ENCODE measurements at places on chromosomes 2 and 18.
A peak's percentile ranks its signal among the peaks of the same experiment; 100 is the strongest.

GRCh38 chr2:210360412-210360811 lies 45.4 kb upstream of the MYL1 start:
- no peak for DNase-seq

DNA sequence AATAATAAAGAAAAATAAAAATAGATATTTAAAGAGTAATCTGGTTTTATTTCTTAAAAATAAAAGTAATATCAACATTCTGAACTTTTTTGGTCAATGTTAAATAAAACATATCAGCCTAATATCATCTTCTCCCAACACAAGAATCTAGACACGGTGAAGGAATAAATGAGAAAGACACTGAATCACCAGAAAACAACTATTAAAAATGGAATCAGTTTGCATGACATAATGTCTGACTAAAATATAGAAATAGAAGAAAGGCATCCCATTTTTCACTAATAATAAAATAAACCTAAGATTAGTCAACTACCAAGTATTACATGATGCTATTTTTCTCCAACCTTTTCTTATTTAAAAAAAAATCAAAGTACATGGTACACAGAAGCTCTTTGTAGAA lies 30.8 kb upstream of the TNFAIP6 start:
- DNase-seq, result no peak

DNA sequence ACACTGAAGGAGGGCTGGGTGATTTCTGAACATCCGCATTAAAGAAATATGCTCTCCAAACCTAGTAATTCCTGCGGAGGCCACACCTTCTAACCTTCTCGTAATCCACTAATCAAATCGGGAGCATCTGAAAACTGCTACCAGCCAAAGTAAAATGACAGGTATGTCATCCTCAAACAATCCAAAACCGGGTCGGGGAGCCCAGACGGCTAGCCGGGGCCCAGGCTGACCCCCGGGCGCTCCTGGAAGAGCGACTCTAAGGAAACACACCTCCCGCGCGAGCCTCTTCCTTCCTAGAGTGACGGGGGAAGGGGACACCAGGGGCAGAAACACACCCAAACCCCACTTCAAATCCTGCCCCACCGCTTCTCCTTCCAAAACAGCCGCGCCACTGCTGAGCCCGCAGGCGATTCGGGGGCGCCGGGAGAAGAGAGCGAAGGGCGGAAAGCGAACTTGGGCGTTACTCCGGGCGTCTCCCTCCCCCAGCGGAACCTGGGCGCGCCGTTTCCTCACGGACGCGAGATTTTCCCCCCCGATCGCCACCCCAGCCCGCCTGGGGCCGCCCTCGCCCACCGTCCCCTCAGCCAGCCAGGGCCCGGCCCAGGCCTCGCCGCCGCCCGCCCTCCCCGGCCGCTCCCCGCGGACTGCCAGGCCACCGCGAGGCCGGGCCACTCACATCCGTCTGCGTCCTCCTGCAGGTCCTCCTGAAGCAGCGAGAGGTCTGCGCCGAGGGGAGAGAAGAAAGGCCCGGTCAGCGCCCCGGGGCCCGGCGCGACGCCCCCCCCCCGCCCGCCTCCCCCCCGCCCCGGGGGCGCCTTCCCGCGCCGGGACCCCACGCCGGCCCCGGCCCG lies 584 bp downstream of the PPP4R1 start:
- DNase-seq, result peak; percentile 37

DNA sequence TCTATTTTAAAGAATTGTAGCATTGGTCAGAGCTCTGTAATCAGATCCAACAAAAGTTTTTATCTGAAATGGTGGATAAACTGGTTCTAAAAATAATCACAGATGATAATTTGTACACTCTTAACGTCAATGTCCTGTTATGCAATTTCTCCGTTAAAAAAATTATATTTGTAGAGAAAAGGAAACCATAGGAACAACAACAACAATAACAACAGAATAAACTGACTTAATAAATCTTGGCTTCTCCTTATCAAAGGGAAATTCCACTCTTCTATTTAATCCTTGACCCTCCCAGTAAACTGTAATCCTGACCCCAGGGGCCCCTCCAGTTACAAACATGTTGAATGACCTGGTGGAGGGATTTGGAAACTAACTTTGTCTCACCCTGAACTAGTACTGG lies 78.6 kb upstream of the ZFP36L2 start:
- DNase-seq, result no peak

GRCh38 chr18:79299711-79300110 lies 96.0 kb upstream of the NFATC1 start:
- DNase-seq, result no peak

DNA sequence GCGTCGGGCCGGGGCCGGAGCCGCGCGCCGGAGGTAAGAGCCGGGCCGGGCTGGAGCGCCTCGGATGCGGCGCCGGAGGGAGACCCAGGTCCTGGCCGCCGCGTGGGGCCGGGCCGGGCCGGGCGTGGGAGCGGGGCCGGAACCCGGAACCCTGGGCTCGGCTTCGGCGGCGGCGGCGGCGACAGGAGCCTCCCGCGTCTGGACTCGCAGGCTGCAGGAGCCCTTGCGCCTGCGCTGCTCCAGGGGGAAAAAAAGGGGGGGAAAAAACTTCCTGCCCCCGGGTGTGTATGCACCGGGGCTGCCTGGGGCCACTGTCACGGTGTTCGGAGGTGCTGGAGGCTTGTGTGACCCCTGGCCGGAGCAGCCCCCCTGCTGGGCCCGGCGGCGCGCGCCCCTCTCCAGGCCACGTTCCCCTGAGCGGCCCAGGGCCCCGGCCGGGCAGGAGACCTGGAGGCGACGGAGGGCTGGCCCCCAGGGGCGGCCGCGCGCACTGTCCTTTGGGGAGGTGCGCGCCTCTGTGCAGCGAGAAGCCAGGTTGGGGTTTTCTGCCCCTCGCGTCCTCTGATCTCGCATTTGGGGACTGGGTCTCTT lies 864 bp downstream of the KLHL29 start:
- no peak for DNase-seq

DNA sequence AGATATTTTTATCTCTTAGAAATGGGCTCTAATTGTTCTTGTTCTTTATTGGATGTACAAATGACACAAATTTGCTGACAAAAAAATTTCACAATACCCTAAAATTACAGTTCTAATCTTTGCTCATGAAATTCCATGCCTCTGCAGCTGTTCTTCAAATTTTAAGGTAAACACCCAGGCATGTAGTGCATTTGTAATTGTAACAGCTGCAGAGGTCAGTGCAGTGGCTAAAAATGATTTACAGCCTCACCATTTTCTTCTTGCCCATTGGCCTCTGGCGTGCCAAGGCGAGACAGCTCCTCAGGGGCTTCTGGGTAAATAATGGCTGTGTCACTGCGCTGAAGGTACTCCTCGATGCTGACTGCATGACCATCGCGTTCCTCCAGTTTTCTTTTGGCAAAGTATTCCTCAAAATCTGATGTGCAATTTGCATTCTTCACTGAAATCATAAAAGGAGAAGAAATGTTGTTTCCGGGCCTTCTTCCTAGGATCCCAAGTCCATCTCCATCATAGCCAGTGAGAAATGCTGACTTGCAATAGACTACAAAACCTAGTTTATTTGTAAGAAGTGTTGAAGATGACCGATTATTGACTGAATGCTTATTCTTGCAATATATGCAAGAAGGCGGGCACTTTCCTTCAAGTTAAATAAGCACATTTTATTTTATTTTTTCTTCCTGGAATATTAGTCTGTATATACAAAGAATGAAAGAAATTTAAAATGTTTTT lies 115.2 kb downstream of the ZEB2 start:
- no peak for DNase-seq

GRCh38 chr2:96396602-96397001 lies 61.0 kb downstream of the NCAPH start:
- no peak for DNase-seq

GRCh38 chr2:554444-554843 lies 122.8 kb downstream of the TMEM18 start:
- no peak for DNase-seq

- DNase-seq, result peak; percentile 14
Measured at GRCh38 chr2:75932996-75933395, 222.3 kb upstream of the GCFC2 start.

GRCh38 chr2:72891091-72891818 lies 4.0 kb downstream of the SPR start:
- no peak for DNase-seq

GRCh38 chr2:28318023-28318422 lies 74.6 kb upstream of the FOSL2 start:
- DNase-seq, result no peak

GRCh38 chr2:224983712-224984554 lies 58.3 kb downstream of the DOCK10 start:
- DNase-seq, result peak; percentile 54

GRCh38 chr18:23226930-23227725 lies 91.8 kb downstream of the CABLES1 start:
- DNase-seq, result no peak

DNA sequence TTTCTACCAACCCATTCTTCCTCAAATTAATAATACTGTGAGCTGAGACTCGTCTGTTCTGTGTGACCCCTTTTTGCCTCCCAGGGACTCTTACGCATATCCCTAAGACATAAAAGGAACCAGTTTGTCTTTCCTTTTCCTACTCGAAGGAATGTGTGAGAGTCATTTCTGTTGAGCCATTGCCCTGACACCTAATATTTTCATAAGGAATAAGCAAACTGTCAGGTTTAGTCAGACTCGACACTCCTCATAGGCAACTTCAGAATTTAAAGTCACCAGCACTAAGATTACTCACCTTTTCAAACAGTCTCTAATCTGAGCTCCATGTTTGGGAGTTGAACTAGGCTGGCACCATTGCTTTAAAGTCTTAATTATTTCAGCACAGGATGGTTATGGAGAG lies 305.5 kb downstream of the IKZF2 start:
- DNase-seq, result no peak

DNA sequence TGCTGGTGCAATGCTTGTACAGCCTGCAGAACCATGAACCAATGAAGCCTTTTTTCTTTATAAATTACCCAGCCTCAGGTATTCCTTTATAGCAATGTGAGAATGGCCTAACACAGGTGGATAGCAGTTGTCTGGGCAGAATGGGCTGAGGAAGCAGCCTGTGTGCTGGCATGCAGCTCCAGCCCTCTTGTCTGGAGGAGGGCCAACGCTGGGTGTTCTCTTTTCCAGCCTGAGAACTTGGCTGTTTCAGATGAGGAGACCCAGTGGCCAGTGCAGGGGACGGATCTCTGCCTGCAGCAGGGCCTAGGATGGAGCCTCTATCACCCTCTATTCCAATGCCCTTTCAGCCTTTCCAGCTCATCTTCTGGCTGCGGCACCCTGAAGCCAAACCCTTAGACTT lies 58.8 kb downstream of the CTIF start:
- no peak for DNase-seq

DNA sequence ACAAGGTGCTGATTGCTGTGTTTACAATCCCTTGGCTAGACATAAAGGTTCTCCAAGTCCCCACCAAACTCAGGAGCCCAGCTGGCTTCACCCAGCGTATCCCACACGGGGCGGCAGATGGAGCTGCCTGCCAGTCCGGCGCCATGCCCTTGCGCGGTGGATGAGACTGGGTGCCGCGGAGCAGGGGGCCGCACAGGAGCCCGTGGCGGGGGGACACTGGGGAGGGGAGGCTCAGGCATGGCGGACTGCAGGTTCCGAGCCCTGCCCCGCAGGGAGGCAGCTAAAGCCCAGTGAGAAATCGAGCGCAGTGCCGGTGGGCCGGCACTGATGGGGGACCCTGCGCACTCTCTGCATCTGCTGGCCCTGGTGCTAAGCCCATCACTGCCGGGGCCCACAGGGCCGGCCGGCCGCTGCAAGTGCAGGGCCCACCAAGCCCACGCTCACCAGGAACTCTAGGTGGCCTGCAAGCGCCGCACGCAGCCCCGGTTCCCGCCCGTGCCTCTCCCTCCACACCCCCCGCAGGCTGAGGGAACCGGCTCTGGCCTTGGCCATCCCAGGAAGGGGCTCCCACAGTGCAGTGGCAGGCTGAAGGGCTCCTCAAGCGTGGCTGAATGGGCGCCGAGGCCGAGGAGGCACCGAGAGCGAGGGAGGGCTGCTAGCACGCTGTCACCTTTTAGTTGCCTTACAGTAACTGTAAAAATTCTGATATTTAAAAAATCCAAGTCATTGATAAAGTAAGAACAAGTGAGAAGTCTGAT lies 930.0 kb upstream of the FSHR start:
- no peak for DNase-seq

DNA sequence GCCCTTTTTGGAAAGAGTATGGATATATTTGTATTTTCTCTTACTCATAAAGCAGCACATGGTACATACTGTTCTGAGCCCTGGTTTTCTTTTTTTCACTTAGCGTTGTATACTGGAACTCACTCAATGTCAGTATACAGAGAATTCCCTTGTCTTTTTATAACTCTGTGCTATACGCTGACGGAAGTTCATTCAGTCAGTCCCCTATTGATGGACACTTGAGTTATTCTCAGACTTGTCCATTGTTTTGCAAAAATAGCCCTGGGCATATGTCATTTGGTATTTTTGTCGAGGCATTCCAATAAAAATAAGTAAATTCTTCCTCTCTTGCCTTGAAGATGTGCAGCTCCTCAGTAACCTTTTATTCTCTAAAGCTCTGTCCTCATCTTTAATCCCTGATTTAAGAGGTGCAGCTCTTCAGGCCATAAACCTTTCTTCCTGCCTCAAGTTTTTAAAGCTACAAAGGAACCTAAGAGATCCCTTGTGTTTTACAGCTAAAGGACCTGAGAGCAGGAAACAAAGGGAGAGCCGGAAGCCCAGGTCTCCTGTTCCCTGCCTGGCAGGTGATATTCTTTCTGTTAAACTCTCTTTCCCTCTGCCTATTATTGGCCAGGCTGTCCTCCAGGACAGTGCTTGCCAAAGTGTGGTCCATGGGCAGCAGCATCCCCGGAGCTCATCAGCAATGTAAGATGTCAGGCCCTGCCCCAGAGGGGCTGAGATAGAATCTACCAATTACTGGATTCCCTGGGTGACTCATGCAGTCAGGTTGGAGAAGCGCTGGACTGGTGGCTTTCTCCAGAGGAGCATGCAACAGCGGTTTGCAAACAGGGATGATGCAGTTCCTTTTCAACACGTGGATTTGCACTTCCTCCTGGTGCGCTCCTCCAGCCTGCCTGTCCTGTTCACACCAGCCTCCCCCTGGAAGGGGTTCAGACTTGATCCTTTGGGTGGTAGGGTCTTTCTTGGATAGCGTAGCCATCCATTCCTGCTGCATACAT lies 158.0 kb downstream of the NEDD4L start:
- DNase-seq, result no peak

DNA sequence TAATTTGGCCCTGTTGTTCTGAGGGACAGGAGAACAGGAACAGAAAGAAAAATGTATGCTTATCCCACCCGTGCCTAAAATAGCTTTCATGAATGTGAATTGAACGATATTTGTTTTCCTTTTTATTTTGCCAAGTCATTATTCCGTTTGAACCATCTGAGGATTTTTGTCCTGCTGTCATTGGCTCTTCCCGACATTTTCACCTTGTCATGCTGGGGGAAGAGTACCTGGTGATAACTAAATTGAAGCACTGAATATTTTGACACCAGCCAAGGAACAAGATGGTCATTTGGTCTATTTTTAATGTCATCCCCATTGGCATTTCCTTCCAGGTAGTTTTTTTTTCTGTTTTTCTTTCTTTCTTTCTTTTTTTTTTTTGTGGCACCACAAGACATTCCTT lies 204.1 kb downstream of the DCC start:
- DNase-seq, result no peak

DNA sequence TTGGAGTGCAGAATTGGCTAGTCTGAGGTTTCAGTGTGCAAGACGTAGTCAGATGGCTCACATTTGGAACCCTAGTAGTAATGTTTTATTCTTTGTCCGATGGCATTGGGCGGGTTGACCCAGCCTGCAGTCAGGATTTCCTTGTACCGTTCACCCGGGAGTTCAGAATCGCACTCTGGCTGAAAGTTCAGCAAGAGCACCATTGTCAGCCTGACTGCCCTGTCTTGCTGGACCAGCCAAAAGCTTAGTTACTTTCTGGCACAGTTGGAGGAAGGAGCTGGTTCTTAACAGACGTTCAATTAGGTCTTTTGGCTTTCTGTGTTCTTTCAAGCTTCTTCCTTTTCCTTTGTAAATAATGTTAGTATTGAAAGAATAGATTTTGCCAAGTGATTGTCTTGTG lies 18.6 kb downstream of the RMC1 start:
- DNase-seq, result no peak
